ENCODE measurements at places on chromosomes 7 and 10.
A peak's percentile ranks its signal among the peaks of the same experiment; 100 is the strongest.

DNA sequence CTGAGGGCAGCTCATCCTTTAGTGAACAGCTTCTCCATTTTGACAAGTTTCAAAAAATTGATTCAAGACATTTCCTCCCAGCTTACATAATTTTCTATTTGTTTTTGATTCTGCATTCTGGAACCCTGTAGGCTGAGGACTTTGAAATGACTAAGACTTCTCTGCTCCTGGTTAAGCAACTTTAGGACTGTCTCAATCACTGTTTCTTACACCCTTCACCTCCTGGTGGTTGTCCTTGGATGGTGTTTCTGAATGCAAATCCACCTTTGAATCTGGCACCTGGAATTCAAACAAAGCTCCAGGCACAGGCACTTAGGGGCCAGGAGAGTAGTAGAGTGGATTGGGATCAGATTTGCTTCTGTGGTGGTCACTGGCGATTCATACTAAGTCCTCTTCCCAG, 595.5 kb downstream of the LRMDA start:
- no peak for DNase-seq

GRCh38 chr10:47361293-47361692, 13.1 kb downstream of the RBP3 start:
- DNase-seq: peak; percentile 81

DNA sequence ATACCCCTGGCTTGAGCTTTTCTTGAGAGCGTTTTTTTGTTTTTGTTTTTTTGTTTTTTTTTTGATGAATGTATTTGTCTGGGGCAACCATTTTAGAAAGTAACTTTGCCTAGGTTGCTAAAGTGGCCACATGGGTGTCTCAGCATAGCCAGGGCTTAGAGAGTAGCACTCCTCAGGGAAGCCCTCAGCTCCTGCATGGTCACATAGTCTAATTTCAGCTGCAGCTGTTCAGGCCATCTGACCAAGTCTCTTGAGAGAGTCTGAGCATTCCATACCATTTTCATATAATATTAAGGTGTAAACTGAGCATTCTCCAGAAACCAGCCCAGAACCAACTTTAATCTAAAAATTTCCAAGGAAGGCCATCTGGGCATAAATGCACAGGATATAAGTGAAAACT, 186.4 kb downstream of the NPSR1 start:
- DNase-seq: no peak

DNA sequence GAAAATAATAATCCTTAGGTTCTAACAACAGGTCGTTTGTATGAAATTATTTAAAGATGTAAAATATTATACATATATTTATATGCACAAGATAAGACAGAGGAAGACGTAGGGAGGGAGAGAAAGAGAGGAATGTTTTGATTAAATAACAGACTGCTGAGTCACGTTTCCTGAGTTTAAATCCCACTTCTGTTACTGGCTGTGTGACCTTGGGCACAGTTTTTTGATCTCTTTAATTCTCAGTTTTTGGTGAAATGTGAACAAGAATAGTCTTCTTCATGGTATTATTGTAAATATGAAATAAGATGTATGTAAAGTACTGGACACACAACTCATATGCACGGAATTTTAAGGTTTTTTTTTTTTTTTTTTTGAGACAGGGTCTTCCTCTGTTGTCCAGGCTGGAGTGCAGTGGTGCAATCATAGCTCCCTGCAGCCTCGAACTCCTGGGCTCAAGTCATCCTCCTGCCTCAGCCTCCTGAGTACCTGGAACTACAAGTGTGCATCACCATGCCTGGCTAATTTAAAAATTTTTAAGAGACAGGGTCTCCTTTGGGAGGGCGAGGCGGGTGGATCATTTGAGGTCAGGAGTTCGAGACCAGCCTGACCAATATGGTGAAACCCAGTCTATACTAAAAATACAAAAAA, 42.6 kb downstream of the BAMBI start:
- no peak for DNase-seq

- DNase-seq: no peak
These were observed 1.7 kb downstream of the CALD1 start for GRCh38 chr7:134781171-134781570.

Data from neural progenitor cell (in vitro differentiated cells).